ENCODE measurements at places on chromosomes 4 and X. TPM values are rescaled to one million over a fixed set of nuclear protein-coding genes. Genes with fewer than 3 reads are reported as not detected.

DNA sequence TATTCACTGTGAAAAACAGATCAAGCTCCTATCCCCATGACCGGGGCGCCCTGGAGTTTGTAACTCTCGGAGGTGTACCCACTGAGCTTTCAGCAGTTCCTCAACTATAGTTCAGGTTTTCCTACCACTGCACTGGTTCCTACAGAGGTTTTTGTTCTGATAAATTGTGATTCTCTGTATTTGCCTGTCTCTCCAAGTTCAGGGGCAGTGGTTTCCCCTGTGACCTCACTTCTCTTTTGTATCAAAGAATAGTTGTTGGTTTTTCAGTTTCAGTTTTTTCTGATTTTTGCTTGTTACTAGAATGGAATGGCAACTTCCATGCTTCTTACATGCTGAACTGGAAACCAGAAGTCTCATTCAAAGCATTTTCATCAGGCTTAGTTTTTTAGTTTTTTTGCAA is 56.8 kb upstream of the PLS3 start:
- no peak for DNase-seq

The NHS gene
- total RNA-seq, result 0.13 TPM

DNA sequence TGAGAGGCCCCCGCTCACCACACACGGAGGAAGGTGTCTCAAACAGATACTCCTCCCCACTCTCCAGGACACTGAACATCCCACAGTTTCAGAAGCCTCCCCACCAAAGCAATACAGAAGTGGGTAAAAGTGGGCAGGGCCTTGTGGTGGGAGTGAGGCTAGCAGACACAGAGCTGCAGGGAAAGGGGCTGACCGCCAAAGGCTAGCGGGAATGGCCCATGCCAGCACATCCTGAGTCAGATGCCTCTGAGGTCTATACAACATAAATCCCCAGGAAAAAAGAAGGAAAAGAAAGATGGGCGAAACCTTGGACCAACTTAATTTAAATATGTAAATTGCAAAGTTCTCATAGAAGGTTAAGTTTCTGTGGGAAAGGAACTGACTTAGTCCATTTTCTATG is 21.9 kb upstream of the ARHGAP10 start:
- no peak for DNase-seq

- peak; percentile 3 for DNase-seq
These were observed 30.7 kb downstream of the ARHGEF9 start for GRCh38 chrX:63754136-63754859.

GRCh38 chr4:117783716-117784115 is 250.6 kb upstream of the NDST3 start:
- no peak for DNase-seq

- no peak for DNase-seq
These were observed 17.3 kb downstream of the STIM2 start for GRCh38 chr4:26877961-26878360.

- peak; percentile 12 for DNase-seq
These were observed 52.5 kb upstream of the ANTXR2 start for GRCh38 chr4:80125252-80126177.

- DNase-seq, result no peak
These were observed 142.4 kb downstream of the ANXA5 start for GRCh38 chr4:121554382-121554781.

DNA sequence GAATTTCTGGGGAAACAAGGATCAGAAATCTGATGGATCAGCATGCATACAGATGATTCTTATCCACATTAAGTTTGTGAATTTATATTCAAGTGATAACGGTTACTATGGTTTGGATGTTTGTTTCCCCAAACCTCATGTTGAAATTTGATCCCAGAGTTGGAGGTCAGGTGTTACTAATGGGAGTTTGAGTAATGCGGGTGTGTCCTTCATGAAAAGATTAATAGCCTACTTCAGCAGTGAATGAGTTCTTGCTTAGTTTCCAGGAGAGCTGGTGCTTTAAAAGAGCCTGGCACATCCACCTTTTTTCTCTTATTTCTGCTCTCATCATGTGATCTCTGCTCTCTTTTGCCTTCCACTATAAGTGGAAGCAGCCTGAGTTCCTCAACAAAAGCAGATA is 712.4 kb downstream of the IL1RAPL1 start:
- no peak for DNase-seq

- DNase-seq, result no peak
These were observed 465.1 kb upstream of the FAT1 start for GRCh38 chr4:187188741-187189140.

GRCh38 chr4:20248155-20248558 is 3.5 kb upstream of the SLIT2 start:
- peak; percentile 89 for DNase-seq

The ABLIM2 gene
- total RNA-seq, result 3.2 TPM

The MMAA gene
- total RNA-seq, result 6.8 TPM

The STK32B gene
- 15.1 TPM for total RNA-seq

- no peak for DNase-seq
These were observed 205.1 kb upstream of the CTSO start for GRCh38 chr4:156158747-156159146.

DNA sequence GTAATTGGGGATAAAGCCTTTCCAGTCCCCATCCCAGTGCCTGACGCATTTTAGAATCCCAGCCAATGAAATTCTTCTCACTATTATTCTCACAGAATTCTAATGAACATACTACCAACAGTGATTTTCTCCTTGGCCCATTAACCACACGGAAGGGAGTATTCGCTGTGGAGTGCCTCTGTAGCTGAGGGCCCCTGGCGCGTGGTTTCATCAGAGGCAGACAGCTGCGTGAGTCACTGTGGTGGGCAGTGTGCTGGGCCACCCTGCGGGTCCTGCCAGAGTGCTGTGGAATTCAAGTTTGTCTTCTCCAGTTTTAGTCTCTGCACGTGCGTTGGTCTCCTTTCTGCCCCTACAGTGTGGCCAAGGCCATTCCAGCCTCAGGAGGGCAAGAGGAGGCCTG is 335.4 kb upstream of the FAT1 start:
- no peak for DNase-seq

DNA sequence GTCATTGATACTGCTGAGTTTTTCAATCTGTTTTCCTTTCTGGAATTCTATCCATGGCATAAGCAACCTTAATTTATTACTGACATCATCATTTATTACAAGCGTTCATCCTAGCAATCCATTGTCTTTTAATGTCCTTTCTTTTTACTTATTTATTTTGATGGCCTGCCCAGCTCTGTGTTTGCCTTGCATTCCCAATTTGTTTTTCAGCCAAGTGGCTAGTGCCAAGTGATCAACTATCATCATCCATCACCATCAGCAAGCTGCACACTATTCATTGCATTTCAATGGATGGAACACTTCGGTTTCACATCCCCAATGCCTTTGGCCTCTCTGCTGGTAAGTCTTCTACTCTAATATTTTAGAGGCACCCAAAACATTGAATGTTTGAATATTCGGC is 831.7 kb upstream of the EPHA5 start:
- no peak for DNase-seq

DNA sequence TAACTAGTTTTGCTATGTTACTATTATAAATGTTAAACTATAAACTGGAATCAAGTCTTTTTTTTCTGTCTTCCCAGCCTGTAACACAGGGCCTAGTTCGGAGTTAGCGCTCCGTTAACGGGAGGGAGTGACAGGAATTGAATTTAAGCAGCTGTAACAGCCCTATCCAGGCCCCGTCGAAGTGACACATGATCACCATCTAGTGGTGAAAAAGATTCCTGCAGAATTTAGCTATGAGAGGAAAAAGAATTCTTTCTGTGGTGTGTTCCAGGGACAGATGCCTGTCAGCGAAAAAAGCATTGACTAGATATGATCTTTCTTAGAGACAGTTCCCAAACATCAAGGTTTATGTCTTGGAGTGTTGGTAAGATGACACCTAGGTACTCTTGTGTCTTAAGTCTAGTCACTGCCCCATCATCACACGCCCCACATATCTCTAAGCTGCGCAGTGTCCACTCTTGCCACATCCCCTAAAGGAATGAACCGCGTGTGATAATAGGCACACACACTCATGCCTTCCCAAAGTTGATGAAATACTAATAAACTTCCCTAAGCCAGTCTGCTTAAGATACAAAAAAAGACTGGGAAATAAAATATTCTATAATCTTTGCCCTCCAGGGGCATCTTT is 2.1 kb downstream of the GAB3 start:
- DNase-seq, result peak; percentile 77

The PRPS1 gene
- total RNA-seq, result 88.1 TPM

DNA sequence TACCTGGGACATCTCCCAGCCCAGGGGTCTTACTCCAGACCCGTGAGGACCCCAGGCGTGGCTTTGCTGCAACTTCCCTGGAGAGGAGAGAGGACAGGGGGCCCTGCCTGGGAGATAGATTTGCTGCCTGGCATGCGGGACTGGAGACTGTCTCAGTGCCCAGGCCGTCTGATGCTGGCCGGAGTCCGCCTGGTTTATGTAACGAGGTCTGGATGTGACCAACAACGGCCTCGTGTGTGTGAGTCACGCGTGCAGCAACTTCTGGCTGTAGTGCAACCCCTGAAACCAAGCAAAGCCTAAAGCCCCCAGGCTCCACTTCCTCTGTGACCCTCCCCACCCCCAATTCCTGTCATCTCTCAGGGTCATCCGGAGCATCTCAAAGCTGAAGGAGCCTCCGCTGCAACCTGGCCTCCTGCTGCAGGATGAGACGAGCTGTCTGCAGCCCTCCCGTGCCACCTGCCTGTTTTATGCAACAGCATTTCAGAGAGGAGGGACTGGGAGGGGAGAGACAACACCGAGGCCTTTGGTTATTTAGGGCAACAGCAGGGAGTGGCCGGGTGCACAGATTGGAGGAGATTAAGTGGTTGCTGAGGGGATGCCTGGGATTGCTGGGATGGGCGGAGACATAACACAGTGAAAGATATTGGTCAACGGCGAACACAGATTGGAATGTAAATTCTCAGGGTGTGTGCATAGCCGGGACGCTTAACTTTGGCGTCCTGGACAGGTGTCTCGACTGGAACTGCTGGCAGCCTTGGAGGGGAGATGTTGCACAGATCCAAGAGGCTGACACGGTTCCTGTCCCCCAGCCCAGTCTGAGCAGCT is 16.0 kb downstream of the XG start:
- DNase-seq, result no peak

The GRPEL1 gene
- total RNA-seq, result 78.2 TPM

The PGAM4 gene
- total RNA-seq, result 0.57 TPM

The ERCC6L gene
- total RNA-seq, result 17.0 TPM

DNA sequence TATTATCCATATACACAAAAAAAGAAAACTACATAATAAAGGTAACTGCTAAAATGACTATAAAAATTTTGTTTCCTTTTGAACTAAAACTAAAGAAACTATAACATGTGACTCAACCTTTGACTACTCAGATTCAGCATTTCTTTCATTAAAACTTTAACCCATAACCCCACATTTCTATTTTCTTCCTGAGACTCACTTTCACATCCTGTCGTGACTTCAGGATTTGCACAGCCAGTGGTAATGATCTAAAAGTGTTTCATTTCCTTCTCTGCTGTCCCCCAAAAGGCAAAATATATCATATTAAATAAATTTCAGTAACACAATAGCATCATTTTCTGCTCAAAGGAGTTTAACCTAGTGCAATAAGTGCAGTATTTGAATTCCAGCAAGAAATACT is 1022.4 kb upstream of the DIAPH2 start:
- DNase-seq, result no peak

DNA sequence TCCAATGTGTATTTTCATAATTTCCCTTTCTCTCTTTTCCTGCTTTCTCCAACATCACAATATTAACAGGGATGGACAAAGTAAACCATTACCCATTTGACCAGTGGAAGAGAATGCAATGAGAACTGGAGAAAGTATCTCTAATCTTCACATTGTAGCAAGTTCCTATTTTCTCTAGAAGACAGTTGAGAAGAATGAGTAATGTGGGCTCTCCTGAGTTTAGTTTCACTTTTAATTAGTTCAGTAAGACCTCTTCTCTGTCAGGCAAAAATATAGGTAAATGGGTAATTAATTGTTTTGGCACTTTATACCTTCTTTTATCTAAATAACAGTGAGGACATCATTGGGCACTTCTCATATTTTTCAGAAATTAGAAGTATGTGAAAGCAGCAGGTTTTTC is 602.0 kb downstream of the GLUD2 start:
- no peak for DNase-seq

DNA sequence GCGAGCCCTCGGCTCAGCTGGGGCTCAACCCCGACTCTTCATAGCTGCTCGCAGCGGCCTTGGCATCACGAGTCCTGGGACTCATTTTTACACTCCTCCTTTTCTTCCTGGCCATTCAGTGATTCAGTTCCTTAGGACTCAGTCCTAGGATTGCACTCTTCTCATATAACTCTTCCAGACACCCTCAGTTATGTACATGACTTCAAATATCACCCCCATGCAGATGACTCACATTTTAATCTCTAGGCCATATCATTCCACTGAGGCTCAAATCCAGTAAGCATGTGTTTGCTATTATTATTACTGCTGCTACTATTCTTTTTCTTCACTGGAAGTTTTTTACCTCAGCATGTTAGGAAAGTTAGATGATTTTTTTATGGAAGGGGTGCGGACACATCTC is 14.4 kb downstream of the ITGB1BP2 start:
- DNase-seq, result no peak

DNA sequence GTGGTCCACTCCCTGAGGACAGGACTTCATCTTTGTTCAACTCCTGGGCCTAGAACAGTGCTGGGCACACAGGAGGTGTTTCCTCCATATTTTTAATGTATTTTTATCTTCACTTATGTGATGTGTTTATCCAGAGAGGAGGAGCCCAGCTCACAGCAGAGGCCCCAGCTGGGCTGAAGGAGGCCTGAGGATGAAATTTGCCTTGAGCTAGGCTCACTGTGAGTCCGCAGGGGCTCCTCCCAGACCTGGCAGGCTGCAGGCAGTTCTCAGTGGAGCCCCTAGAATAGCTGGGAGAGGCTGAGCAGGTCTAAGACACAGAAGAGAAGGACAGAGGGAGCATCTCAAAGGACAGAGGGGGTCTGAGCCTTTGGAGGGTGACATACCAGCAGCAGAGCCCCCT is 26.8 kb downstream of the C4orf50 start:
- DNase-seq, result no peak

The NAT8L gene
- 3.4 TPM for total RNA-seq

- no peak for DNase-seq
These were observed 609 bp downstream of the REPS2 start for GRCh38 chrX:16946971-16947562.

- no peak for DNase-seq
These were observed 7.0 kb upstream of the AKAP17A start for GRCh38 chrX:1584237-1585011.

The CPLX1 gene
- 6.6 TPM for total RNA-seq

The TLR1 gene
- total RNA-seq, result 0.15 TPM

The KLHL13 gene
- total RNA-seq, result 46.3 TPM

DNA sequence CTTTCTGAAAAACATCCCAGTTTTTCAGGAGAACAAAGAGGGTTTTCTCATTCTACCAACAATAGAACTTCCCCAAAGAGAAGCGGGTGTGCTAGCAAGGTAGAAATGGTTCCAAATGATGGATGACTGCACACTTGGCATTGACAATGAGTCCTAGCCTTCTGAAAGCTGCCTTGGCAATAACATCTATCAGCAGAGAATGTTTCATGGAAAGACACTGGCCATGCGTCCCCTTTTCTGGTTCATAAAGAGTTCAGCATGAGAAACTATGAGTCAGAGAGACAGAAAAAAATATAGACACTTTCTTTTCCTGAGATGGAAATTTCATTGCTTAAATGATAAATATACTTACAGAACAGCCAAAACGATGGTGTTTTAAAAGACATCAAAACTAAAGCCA is 236.9 kb upstream of the PRKX start:
- DNase-seq, result no peak

GRCh38 chr4:109014593-109015412 is 251.9 kb upstream of the ETNPPL start:
- DNase-seq, result no peak

- peak; percentile 86 for DNase-seq
These were observed 966 bp downstream of the PDGFC start for GRCh38 chr4:156970501-156971164.

All from A673 (cell line).